ENCODE measurements at places on chromosomes 12 and 14.

- no peak for DNase-seq
These were observed 9.6 kb downstream of the CBX5 start for GRCh38 chr12:54270345-54270744.

DNA sequence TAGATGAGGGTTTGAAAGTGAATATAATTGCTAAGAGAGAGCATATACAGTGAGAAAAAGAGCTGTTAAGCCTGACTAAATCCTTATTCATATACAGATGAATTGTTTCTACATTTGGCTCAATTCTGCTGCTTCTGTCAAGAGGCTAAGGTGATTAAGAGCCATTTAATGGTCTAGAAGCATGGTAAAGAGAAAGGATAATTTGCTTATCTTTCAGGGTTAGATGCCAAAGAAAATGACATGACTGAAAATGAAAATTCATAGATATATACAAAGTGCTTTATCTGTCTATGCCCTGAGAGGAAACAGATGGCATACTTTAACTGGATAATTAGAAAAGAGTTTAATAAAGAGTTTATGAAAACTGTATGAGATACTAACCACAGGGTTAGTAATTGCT is 834.9 kb downstream of the SLC6A15 start:
- DNase-seq, result no peak

DNA sequence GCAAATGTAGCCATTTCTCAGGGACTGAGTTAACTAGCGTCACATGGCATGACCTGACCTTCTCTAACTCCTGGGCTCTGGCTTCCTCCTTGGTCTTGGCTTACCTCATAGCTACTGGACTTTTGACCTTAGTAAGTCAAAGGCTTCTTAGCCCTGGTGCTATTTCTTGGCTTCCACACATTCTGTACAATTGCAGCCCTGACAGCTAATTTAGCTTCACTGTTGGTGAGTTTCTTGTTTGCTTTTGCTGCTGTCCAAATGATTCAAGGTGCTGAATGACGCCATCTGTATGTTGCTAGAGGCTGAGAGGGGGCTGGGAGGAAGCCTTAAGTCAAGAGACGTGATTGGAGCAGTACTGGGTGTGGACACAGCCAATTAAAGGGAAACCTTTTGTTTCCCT is 202.7 kb downstream of the PRKD1 start:
- no peak for DNase-seq

DNA sequence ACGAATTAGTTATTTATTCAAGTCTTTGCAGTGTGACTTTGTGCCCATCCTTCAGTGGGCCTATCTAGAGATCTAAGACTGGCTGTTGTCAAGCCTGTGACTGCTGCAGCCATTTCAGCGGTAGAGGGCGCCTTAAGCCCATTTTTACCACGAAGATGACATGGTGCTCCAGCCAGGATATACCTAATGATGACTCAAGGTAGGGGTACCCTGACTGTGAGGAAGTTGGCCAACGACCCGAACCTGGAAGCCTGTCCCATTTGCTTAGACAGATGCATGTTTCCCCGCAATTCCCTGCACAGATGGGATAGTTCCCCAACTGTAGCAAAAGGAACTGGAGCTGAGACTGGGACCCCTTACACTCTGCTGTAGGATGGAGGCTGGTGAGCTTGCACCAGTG is 41.3 kb downstream of the RAB3IP start:
- DNase-seq, result no peak

GRCh38 chr12:126551869-126552268 is 1486.6 kb downstream of the AACS start:
- DNase-seq, result no peak

- peak; percentile 88 for DNase-seq
These were observed 38.4 kb downstream of the ACACB start for GRCh38 chr12:109154451-109155438.

DNA sequence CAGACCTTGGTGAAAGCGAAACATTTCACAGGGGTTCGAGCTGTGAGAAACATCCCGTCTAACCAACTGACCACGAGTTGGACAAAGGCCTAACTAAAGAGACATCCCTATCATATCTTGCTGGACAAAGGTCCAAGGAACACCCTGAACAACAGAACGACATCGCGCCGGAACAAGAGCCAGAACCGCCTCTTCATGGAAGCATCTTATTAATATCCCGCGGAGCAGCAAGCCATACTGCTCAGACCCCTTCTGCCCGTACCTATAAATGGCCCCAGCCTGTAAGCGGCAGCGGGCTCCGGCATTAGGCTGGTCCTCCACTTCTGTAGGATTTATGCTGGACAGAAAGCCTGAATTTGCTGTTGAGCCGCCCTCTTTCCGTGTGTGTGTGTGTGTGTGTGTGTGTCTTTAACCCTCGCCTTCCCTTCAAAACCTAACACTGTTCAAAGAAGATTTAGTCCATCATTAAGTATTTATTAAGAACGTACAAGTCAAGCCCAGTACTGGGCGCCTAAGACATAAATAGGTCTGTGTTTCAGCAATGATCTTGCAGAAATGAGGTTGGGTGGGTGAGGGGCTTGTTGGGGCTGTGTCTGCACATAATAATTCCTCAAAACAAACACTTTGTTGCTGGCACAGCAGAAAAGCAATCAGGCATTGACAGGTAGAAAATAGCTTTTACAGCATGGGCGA is 1.9 kb downstream of the SLC6A15 start:
- DNase-seq, result no peak

All from KBM-7 (cell line).